Stimulated activated CD8-positive, alpha-beta memory T cell treated with anti-CD3 and anti-CD28 coated beads, Interleukin-4, amount 100 ng/mL, for 1 hour (primary cell): ENCODE measurements at places on chromosomes 16 and 17.

- DNase-seq: no peak
These were observed 26.5 kb downstream of the NEUROD2 start for GRCh38 chr17:39581071-39581758.

GRCh38 chr16:67240506-67240905, 6.8 kb downstream of the FHOD1 start:
- no peak for DNase-seq

GRCh38 chr16:65002265-65002664, 119.6 kb downstream of the CDH11 start:
- DNase-seq: no peak

- no peak for DNase-seq
These were observed 6.6 kb upstream of the SLC12A3 start for GRCh38 chr16:56858374-56858773.

DNA sequence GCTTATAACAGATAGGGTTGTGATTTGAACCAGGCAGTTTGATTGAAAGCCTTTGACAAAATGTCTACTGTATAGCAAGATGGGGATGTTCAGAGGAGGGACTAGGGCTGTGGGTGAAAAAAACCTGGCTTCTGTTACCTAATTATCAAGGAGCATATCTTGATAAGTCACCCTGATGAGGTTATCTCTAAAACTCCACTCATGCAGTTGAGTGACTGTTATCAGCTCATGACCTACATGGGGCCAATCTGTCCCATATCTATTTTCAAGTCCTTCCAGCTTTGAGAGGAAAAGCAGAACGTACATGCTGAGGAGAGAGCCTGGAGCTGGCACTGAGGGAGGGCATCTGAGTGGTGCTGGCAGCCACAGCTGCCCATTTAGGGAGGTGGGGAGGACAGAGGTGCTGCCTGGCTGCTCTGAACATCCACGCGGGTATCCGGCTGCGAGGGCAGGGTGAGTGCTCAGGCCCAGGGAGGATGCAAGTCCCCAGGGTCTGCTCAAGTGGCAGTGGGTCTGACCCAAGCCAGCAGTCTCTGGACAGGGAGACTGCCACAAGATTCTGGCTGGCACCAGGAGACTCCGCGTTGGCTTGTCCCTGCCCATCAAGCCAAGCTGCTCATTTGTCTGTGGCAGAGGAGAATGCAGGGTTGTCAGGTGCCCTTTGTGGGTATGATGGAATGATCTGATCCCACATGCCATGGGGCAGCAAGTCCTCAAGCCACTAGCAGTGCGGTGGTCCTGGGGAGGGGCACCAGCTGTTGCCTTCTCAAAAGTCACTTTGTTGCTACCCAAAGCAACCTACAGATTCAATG, 29.2 kb downstream of the ATPAF2 start:
- DNase-seq: no peak

DNA sequence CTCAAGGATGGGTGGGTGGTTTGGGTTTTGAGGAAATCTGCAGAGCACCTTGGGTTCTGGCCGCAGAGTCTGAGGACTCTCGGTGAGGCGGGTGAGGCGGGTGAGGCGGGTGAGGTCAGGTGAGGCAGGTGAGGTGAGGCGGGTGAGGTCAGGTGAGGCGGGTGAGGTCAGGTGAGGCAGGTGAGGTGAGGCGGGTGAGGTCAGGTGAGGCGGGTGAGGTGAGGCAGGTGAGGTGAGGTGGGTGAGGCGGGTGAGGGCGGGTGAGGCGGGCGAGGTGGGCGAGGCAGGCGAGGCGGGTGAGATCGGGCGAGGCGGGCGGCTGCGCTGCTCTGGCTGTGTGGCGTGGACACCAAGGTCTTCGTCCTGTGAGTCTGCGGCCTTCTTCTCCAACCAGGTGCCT, 24.1 kb upstream of the RPL13 start:
- DNase-seq: no peak

GRCh38 chr17:68449021-68449739, 8.1 kb downstream of the WIPI1 start:
- DNase-seq: no peak

- DNase-seq: no peak
These were observed 16.5 kb upstream of the CLEC3A start for GRCh38 chr16:78005881-78006280.

DNA sequence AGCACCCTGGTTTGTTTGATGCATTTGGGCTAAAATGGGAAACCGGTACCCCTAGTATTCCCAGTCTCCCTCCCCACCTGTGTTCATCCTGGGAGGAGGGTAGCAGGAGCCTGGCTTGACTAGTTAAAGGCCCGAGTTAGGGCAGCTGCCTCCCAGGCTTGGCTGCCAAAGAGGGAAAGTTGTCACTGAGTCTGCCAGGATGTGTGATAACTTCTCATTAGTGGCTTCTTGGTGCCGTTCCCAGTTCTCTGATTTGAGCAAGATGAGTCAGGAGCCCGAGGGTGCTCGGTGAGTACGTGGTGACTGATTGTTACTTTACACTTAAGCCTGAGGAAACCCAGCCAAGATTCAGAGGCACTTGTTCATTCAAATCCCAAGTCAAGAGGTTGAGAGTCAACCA, 2.5 kb downstream of the KRT32 start:
- no peak for DNase-seq

DNA sequence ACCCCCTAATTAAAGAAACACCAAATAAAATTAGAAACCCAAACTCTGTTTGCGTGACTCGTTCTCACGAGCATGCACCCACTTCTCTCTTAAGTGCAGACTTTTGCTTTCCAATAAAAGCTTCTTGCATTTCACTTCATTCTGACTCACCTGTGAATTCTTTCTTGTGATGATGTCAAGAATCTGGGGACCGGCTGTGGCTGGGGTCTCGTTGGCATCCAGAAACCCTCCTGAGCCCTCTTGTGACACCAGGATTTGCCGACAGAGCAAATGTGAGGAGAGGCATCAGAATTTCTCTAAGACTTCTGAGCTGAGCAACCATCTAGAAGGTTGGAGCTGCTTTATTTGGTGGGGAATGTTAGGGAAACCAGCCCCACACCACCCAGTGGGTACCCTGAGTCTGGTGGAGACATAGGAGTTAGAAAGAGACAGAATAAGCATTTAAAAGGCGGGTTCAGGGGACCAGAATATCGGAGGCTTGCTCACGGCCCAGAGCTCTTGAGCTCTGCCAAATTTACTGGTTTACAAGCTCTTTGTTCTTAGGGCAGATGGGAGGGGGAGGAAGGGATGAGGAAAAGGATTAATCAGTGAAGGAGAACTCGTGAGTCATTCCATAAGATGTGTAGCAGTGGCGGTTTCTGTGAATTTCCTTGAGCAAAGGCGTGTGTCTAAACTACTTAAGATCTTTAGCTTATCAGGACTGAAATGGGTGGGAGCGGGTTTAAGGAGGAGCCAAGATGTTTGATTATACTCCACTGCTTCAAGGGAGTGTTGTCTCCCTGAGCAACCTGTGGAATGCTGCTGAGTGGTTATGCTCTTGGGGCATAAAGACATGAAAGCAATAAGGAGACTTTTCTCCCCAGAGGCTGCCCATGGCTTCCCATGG, 24.2 kb upstream of the TMC5 start:
- no peak for DNase-seq

- no peak for DNase-seq
These were observed 48.0 kb downstream of the N4BP1 start for GRCh38 chr16:48561960-48562393.

GRCh38 chr17:40443196-40443987, at the start of gene IGFBP4:
Gene IGFBP4 (plus strand): TSS chr17:40443450. CDS start chr17:40443736, 286 bp downstream.
- peak; percentile 23 for DNase-seq

DNA sequence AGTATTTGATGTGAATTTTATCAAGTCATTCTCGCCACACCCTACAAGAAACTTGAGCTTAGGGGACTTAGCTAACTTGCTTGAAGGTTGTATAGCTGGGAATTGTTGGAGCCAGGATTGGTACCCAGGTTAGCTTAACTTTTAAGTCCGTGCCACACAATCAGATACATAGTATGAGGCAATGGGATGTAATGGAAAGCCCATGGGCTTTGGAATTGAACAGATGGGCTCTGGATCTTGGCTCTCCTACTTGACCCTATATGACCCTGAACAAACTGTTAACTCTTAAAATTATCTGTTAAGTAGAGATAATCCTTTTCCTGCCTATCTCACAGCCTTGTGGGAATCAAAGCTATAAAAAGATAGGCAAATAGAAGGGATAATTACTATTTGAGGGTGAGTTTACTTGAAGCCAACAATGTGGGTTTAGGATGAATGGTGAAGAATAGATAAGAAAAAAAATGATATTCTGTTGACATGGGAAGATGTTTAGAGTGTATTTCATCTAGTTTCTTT, 51.9 kb upstream of the CACNG3 start:
- no peak for DNase-seq

DNA sequence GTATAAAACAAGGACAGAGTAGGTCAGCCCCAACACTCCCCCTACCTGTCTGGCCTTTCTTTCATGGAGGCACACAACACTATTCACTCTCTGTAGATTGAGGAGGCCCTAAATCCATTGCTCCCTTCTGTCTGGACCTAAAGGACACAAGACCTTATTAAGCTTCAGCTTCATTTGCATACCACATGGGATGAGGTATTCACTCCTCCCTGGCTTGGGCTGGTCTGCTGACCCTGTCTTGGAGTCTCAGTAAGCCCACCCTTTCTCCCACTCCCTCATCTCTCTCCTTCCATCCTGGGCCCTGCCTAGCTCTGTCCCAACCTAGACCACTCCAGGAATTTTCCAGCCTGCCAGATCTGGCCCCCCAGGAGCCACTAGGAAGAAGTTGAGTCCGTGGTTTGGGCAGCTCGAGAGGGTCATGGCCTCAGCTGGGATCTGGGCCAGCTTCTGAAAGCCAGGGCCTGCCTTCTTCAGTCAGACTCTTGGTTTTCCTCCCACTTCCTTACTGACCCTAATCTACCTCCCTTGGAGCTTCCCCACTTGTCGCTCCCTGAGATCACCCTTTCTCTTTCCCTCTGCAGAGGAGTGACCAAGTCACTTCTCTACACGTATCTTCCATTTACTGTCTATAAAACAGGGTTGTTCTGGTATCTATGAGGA, 6.5 kb upstream of the LLGL1 start:
- DNase-seq: no peak

- no peak for DNase-seq
These were observed 17.0 kb downstream of the BCL7C start for GRCh38 chr16:30876867-30877266.

- no peak for DNase-seq
These were observed 7.9 kb upstream of the TMEM88 start for GRCh38 chr17:7846765-7847661.

- DNase-seq: no peak
These were observed 1.8 kb upstream of the SLC16A3 start for GRCh38 chr17:82226809-82227628.

GRCh38 chr17:79201536-79202227, 127.1 kb downstream of the ENGASE start:
- no peak for DNase-seq

DNA sequence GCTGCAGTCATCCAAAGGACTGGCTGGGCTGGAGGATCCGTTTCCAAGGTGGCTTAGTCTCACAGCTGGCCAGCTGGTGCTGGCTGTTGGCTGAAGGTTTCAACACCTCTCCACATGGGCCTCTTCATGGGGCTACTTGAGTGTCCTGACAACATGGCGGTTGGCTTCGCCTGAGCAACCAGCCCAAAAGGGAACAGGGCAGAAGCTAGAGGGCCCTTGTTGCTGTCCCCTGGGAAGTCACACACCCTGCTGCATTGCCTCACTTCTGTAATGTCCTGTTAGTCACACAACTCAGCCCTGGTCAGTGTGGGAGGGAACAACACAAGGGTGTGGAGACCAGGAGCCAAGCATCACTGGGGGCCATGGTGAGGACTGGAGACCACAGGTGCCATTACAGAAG, 36.6 kb downstream of the C16orf78 start:
- DNase-seq: no peak

GRCh38 chr17:82334622-82335394, 1.2 kb upstream of the SECTM1 start:
- no peak for DNase-seq

- no peak for DNase-seq
These were observed 54.0 kb downstream of the DYNLRB2 start for GRCh38 chr16:80594756-80595155.

GRCh38 chr17:73616120-73616872, 27.9 kb downstream of the SDK2 start:
- no peak for DNase-seq

GRCh38 chr17:81712468-81713003, 452 bp downstream of the SLC25A10 start:
- DNase-seq: no peak

DNA sequence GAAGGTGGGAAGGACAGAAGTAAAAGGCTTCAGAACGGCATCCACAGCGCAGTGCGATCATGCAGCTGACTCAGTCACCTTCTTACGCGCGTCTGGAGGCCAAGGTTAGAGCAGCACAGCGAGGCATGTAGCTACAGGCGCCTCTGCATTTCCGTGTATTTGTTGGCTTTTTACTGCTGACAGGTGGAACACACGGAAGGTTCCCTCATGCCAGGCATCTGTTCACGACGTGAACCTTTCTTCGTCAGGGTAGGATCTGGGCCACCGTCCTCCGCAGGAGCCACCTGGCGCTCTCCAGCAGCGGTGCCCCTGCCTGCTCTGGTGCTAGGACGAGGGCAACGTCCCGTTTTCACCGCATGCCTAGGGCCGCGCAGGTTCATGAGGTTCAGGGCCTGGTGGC, 15.3 kb downstream of the TMEM204 start:
- no peak for DNase-seq

GRCh38 chr16:56488035-56488434, 31.8 kb downstream of the BBS2 start:
- no peak for DNase-seq

- no peak for DNase-seq
These were observed 1.6 kb downstream of the BAHCC1 start for GRCh38 chr17:81396722-81397313.

GRCh38 chr16:10191096-10191495, 8.9 kb upstream of the GRIN2A start:
- no peak for DNase-seq

DNA sequence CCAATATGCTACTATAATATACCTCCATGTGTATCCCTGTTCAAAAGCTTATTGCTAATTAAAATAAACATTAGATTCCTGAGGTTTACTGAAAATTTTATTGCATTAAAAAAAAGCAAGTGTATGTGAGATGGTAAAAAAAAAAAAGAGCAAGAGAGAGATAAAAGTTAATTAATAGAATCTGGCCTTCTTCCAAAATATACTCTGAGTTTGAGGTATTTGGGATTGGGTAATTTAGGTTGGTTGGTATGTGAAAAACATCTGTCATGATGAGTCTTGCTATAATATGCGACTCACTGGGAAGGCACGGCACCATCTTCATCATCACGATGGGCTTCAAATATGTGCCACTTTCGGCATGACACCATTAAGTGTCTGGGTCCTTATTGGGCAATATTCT, 711.1 kb upstream of the SOX9 start:
- no peak for DNase-seq

DNA sequence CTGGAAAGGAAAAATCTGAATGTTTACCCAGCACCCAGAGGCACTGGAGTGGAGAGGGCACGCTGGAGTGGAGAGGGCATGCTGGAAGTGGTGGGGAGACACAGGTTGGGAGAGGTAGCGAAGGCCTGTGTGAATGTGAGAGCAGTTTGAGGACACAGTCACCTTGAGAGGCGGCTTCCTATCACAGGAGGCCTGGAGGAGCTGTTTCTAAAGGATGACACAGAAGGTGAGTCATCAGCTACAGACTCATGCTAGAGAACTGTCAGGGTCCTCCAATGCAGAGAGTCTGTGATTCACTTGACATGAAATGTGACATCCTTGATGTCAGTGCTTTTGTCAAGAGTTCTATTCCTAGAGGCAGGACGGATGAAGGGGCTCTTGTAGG, 13.8 kb downstream of the CTRL start:
- no peak for DNase-seq

GRCh38 chr17:40498281-40499084, 2.9 kb downstream of the TNS4 start:
- DNase-seq: no peak

GRCh38 chr16:8469102-8469778, 121.1 kb downstream of the TMEM114 start:
- no peak for DNase-seq

- DNase-seq: no peak
These were observed 11.1 kb downstream of the COG1 start for GRCh38 chr17:73203788-73204479.
